ENCODE measurements at places on chromosomes 12 and 14.

- no peak for DNase-seq
Observed at GRCh38 chr14:61064210-61064609, 83.2 kb downstream of the SLC38A6 start.

DNA sequence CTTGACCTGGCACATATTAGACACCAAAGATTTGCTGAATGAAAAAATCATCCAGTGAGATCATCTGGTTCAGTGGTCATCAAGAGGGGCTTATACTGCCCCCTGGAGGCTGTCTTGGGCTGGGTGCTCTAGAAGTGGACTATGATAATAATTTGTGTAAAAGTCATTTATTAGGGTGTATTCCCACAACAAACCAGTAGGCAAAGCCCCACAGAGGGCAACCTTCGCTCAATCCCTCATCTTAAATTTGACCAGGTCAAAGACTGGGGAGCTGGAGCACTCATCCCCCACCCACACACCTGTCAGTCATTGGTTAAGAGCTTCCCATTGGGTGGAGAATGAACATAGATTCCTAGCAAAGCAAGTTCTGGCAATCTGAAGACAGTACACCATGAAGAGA is 20.0 kb upstream of the FICD start:
- DNase-seq = peak; percentile 57

DNA sequence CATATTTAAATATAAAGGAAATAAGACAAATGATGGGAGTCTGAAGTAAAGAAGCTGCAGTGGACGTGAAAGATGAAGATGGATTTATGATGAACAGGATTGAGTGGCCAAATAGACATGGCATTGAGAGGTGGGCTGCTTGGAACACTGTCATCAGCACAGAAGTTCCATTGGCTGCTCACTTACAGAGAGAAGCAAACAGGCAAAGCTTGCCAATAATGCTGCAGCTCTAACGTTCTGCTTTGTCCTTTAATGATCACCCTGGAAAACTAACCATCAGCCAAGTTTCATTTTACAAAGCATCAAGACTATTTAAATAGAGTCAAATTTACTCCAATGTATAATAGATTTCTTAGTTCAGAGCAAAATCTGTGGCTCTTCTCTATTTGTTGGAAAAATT is 721.4 kb downstream of the TMTC2 start:
- DNase-seq = no peak

DNA sequence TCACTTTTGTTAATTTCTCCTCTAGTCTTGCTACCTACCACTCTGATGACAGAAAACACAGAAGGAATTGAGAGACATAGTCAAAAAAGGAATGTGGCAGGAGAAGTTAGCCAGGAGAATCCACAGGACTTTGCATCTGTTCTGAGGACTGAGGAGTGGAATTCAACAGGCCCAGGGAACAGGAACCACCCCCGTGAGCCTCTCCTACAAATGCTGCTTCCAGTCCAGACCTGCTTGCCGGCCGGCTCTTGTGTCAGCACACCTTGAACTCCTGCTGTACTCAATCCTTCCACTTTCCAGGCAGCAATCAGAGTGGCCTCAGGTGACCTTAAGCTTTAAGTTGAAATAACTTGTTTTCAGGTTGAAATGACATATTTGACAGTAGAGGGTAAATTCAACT is 903.1 kb downstream of the BCL11B start:
- no peak for DNase-seq

DNA sequence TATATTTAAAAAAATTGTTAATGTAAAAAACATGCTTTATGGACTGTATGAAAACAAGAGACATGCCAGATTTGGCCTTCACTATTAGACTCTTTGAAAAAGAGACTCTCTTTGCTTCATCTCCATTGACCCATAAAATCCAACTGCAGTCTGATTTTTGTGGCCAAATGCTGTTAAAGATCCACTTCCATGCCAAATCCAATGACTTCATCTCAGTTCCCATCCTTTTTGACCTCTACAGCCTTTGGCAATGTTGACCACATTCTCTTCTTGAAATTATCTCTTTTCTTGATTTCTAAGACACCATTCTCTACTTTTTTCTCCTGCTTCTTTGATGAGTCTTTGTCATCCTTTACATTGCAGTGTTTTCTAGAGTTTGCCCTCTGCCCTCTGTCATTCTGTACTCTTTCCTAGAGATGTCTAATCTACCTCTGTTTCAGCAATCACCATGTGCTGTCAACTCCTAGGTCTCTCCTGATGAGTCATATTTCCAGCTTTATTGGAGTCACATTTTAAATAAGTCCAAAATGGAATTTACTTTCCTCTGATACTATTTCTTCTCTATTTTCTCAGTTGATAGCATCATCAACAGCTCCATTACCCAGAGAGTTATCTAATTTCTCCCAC is 2.4 kb downstream of the TMPRSS12 start:
- no peak for DNase-seq

- DNase-seq = no peak
Observed at GRCh38 chr14:60356906-60357550, 108.0 kb downstream of the PPM1A start.

- no peak for DNase-seq
Observed at GRCh38 chr14:53924753-53925152, 31.9 kb downstream of the BMP4 start.

DNA sequence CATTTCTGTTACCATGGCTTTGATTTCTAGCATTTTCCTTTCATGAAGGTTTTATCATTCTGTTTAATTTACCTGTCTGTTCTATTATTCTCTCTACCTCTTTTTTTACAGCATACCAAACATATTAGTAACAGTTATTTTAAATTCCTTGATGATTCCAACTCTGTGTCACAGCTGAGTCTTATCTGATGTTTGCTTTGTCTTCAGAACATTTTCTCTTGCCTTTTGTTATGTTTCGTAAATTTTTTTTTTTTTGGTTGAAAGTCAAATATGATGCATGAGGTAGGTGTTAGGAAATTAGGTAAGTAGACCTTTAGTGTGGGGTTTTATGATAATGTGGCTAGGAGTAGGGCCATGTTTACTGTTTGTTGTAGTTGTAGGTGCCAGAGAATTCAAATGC is 496.4 kb downstream of the FOXG1 start:
- no peak for DNase-seq

- DNase-seq = no peak
Observed at GRCh38 chr14:49584058-49584457, 2.1 kb downstream of the RPS29 start.

DNA sequence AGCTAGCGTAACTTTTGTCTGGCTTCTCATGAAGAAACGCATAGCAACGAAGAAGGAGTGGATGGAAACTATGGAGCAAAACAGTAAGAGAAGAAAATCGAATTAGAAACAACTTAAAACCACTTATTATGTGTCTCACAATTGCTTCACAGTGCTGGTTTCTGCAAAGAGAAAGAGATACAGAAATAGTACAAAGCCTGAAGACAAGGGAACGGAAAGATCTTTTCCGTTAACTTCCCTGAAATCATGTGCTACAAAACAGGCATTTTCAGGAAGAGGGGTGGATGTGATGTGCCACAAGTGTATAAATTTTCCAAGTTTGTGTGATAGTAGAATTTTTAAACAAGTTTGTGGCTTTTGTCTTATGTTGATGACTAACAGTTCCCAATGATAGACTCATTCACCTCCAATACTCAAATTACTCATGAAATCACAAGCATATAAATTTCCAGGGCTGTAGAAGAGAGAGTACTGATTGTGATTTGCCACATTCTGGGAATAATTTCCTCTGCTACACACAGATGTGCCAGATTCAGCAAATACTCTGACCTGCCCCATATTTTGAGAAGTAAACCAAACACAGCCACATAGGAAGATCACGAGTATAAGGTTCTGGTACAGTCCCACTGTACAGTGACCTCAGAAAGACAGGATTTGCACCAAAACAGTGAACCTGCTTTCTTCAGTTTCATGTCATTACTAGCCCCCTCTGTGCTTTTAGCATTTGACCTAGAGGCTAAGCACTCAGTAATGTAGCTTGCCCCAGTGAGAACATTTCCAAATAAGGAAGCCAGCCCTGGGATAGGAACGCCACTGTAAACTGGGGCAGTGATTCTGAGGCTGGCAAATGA is 41.4 kb upstream of the PPFIA2 start:
- DNase-seq = no peak

DNA sequence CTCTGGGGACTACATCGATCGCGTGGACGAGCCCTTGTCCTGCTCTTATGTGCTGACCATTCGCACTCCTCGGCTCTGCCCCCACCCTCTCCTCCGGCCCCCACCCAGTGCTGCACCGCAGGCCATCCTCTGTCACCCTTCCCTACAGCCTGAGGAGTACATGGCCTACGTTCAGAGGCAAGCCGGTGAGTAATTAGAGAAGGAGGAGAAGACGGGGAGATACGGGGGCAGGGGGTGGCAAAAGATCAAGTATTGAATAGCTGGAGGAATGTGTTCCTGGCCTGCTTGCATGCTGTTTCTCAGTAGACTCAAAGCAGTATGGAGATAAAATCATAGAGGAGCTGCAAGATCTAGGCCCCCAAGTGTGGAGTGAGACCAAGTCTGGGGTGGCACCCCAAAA is 21.9 kb downstream of the OS9 start:
- no peak for DNase-seq

- no peak for DNase-seq
Observed at GRCh38 chr14:32559048-32559447, 229.9 kb downstream of the AKAP6 start.

DNA sequence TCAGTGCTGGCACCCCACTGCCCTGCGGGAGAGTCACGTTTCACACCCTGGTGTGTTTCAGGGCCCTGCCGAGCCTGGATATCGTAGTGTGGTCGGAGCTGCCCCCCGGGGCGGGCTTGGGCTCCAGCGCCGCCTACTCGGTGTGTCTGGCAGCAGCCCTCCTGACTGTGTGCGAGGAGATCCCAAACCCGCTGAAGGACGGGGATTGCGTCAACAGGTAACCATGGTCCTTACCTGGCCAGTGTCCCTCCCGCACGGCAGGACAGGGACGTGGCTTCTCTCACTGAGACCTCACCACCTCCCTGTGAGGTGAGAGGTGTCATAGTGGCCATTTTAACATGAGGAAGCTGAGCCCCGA is 7.7 kb downstream of the MVK start:
- no peak for DNase-seq

DNA sequence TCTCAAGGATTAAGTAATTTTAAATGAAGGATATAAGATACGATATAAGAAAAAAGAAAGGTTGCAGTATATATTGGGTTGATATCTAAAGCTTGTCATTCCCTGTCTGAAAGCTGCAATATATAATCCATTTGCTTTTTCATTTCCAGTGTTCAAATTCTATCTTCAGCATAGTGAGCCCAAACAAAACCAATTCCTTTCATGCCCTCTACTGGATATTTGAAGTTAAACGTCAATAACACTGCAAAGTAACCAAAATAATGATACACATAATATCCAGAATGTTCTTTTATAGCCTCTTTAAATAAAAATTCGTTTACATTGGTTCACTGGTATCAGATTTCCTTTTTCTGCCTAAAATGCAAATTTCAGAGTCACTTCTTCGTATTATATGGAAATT is 64.5 kb upstream of the DAAM1 start:
- DNase-seq = no peak

- DNase-seq = no peak
Observed at GRCh38 chr14:63752449-63753169, 24.7 kb upstream of the SGPP1 start.

GRCh38 chr14:101234999-101235334 is 326.3 kb upstream of the DIO3 start:
- DNase-seq = no peak

GRCh38 chr12:63070709-63071108 is 80.3 kb downstream of the AVPR1A start:
- no peak for DNase-seq

DNA sequence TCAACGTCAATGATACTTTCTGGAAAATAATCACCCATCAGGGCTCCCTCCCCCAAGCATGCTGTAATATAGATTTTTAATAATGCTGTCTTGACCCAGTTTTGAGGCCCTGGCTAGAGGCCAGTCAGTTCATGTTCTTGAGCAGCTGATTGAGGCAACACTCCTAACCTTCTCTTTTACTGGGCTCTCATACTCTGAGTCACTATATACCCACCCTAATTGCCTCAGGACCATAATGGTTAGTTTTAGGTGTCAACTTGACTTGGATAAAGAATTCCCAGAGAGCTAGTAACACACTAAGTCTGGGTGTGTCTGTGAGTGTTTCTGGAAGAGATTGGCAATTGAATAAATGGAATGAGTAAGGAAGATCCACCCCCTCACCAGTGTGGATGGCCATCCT is 527.0 kb upstream of the ATP2B1 start:
- DNase-seq = no peak

DNA sequence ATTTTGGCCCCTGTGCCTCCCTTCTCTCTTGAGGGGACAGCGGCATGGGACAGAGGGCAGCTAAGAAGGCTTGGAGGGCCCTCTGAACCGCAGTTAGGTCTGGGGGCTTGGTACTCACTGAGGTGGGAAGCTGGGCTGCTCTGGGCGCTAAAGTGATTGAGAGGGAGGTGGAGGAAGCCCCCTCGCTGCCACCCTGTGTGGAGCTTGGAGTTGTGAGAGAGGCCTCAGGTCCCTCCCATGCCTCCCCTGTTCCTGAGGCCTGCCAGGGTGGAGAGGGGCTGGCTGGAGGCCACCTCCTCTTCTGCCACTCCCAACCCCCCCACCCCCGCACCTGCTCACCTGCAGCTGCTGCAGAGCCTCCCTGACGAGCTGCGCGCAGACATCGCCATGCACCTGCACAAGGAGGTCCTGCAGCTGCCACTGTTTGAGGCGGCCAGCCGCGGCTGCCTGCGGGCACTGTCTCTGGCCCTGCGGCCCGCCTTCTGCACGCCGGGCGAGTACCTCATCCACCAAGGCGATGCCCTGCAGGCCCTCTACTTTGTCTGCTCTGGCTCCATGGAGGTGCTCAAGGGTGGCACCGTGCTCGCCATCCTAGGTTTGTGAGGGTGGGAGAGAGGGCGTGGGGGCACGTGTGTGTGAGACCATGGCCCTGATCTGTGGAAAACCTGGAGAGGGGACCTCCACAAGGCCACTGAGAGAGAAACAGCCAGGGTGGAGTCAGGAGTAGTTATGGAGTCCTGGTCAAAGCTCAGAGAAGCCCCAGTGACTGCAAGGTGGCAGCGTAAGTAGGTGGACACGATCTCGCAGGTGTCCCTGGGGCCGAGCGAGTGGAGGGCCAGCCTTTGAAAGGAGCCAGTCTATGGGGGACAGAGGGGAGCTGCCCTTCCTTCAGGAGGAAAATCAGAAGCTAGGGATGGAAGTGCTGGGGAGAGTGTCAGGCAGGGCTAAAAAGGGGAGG is 11.2 kb downstream of the KCNH3 start:
- no peak for DNase-seq

DNA sequence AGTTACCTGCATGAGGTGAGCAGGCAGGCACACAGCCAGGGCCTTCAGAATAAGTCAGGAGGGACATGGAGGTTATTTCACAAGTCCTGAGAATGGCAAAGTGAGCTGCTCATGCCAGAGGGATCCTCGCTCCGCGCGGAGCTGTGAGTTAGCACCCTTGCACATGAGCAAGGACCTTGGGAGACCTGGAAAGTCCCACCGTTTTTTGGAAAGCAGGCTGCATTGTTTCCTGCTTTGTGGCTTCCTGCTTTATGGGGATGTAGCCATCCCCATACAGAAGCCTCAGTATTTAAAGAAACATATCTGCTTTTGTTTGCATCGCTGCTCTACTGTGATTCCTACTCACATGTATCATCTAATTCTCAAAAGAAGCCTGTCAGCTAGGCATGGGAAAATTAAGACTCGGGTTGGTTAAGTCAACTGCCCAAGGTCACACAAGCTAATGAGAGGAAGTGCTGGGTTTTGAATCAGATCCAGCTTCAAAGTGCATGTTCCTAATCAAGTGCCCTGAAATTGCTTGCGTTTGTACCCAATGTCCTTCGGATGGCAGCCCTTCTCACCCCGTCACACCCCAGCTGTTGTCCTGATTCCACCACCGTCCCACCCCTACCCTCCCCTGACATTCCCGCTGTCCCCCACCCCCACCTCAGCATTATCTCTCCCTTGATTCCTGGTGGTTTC is 106.2 kb downstream of the CRACR2A start:
- DNase-seq = no peak

Measured in hematopoietic multipotent progenitor cell treated with erythropoietin and hydrocortisone succinate and interleukin-3 and kit ligand, for 17 days (in vitro differentiated cells).